Esophagus muscularis mucosa (tissue), 4 donors: ENCODE measurements at places on chromosomes 2 and 18. TPM values are rescaled to one million over a fixed set of nuclear protein-coding genes. Genes with fewer than 3 reads are reported as not detected.

DNA sequence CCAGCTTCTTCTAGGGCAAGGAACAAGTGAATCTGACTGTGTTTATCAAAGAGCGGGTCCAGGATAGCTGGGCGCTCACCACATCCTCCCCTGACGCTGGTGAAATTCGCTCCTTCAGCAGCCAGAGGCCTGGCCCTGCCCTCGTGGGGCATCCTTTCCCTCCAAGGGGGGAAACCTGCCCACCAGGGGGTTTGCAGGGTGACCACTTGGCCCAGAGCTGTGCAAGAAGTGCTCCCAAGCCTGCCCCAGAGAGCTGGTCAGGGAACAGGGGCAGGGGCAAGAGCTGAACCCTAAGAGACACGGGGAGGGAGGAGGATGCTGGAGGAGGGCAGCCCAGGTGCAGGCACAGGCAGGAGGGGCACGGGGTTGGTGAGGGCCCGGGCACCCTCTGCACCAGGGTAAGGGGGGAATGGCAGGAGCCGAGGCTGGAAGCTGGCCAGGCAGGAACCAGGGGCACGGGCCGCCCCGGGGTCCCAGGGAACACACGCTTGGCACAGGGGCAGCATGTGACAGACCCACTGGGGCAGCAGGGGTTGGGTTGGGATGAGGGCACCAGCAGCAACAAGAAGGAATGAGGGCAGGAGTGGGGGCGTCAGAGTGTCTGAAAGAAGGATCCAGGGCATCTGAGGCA is 2.8 kb upstream of the GPR55 start:
- no peak overlapping the region for H3K27ac ChIP-seq
- peaks cover 4% of the 10 kb centered on the region for H3K4me1 ChIP-seq
- H3K27me3 ChIP-seq: peaks cover 11% of the 10 kb centered on the region
- DNase-seq: no peak

DNA sequence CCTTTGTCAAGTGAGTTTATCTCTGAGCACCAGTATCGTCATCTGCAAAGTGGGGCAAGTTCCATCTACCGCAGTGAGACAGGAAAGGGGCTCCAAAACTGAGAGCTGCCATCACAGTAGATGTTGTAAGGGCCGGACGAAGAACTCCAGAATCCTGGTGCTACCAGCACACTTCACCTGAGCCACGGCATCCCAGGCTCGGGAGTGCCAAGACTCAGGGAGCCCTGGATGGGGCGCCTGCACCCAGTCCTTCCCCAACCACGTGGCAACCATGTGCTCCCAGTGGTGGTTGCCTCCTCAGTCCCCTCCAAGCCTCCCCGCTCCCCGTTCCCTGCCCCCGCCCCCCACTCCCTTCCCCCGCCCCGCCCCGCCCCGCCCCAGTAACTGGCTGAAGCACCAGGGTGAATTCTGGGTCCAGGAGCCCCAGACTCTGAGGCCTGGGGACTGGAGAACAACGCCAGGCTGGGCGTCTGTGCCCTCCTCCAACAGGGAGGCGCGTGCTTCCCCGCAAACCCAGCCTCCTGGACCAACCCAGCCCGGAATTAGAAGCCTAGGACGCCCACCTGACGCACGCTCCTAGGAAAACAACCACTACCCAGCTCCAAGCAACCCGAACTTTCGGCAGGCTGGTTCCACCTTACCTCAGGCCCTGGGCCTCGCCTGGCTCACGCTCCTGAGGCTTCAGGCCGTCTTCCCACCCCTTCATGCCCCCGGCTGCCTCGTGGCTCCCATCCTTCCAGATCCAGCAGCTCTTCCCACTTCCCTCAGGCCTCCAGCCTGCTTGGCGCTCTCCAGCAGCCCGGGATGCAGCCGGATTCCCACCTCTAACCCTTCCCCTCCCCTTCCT is 67.6 kb downstream of the LAMA3 start:
- no peaks in the 10 kb centered on the region for H3K36me3 ChIP-seq
- peak; percentile 79 for DNase-seq
- H3K4me1 ChIP-seq: peaks cover 16% of the 10 kb centered on the region
- H3K27ac ChIP-seq: no peak overlapping the region
- no peaks in the 10 kb centered on the region for H3K27me3 ChIP-seq

GRCh38 chr2:65061146-65061909 is 5.1 kb downstream of the CEP68 start:
- no peak overlapping the region for H3K4me3 ChIP-seq
- DNase-seq: no peak
- H3K27ac ChIP-seq: no peak overlapping the region

GRCh38 chr2:226839951-226840350 is 4.1 kb downstream of the RHBDD1 start:
- no peak overlapping the region for H3K4me3 ChIP-seq
- H3K27ac ChIP-seq: no peak overlapping the region
- DNase-seq: no peak
- peaks cover 11% of the 10 kb centered on the region for H3K4me1 ChIP-seq
- H3K27me3 ChIP-seq: no peaks in the 10 kb centered on the region

GRCh38 chr2:8435608-8436007 is 246.2 kb upstream of the ID2 start:
- no peak overlapping the region for H3K27ac ChIP-seq
- H3K27me3 ChIP-seq: no peaks in the 10 kb centered on the region
- H3K4me3 ChIP-seq: no peak overlapping the region
- DNase-seq: no peak
- H3K4me1 ChIP-seq: no peaks in the 10 kb centered on the region

Gene PDCL3
- 82.6 TPM for total RNA-seq
